Nucleus accumbens (tissue), 56 donors: ENCODE measurements at places on chromosomes 7 and 10.

- no peak for DNase-seq
Observed at GRCh38 chr10:122257041-122257440, 14.1 kb upstream of the BTBD16 start.

- DNase-seq = no peak
Observed at GRCh38 chr7:50661345-50662040, 96.3 kb upstream of the DDC start.

- no peak for DNase-seq
Observed at GRCh38 chr7:91514591-91514990, 250.4 kb downstream of the FZD1 start.

DNA sequence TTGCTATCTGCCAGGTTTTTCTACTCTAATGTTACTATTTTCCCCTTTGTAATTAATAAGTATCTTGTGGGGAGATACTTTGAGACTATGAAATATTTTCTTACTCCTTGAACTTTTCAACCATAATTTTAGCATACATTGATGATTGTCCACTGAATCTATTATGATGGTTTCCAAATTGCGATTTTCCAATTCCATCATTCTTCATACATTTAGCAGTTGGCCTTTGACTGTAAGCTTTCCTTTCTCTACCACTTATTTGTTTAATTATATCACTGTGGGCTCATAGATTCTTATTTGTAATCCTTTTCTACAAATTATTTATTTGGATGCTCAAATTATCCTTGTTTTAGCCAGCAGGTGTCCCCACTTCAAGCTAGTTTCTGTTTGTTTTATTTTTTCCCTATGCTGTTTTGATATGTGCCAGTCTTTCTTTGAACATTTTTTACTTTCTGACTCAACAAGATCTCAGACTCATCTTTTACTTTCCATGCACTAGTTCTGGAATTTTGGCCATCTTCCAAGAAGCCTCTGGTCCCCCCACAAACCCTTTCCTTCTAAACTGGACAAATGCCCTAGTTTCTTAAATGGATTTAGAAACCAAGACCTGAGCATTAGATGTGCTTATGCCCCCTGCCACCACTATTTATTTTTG is 11.4 kb upstream of the MRPS16 start:
- no peak for DNase-seq

DNA sequence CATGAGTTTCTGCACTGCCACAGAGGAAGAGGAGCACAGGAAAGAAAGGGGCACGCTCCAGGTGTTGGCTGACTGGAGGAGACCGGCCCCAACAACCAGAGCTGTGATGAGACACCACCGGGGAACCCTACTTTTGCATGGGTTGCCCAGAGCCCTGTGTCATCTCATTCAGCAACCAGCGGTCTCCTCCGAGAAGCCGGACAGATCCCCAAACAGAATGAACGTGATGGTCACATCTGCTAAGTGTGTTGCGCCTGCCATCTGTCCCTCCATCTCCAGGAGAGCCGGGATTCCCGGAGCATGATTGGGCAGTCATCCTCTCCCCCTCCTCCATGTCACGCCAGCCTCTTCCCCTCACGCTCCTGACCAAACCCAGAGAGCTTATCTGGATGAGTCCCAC is 22.9 kb downstream of the PARP12 start:
- DNase-seq = no peak
